Esophagus mucosa (tissue), 1 donor: ENCODE measurements at places on chromosomes 12 and 14. TPM values are rescaled to one million over a fixed set of nuclear protein-coding genes. Genes with fewer than 3 reads are reported as not detected.
A peak's percentile ranks its signal among the peaks of the same experiment; 100 is the strongest.

GRCh38 chr14:23130871-23131270 lies 11.8 kb upstream of the CEBPE start:
- ATAC-seq, result no peak

DNA sequence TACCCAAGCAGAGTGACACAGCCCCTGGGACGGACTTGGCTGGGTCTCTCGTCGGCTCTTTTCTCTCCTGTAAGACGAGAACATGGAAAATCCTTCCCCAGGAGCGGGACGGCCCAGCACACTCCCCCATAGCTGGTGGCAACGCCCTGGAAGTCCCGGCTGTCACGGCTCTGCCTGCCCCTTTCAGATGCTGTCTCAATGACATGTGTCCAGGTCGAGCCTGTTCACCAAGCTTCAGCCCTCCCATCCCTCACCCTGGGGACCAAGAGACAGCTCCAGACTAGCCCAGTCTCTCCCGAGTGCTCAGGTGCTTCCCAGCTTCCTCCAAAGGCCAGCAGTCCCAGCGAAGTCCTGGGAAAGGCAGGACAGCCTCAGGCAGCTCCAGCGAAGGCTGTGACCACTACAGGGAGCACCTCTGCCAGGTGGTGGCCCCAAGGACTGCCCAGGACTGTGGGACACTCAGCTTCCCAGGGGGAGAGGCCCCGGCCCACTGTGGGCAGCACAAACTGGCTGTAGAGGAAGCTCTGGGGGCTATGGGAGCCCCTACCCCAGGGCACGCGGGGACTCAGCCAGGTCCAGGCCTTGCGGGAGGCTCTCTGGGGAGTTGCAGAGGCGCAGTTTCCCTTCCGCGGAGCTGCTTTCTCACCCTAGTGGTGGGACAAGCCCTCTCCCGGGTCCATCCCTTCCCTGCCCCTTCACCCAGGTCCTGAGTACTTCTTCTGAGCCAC lies 33.6 kb downstream of the TNFAIP2 start:
- ATAC-seq, result peak; percentile 38

The YBX3 gene
- 394 TPM for total RNA-seq

The OR8S1 gene
- not detected for total RNA-seq

The TSPAN19 gene
- total RNA-seq, result not detected
